Ovary (tissue), 10 donors: ENCODE measurements at places on chromosomes 6 and 20. TPM values are rescaled to one million over a fixed set of nuclear protein-coding genes. Genes with fewer than 3 reads are reported as not detected.

DNA sequence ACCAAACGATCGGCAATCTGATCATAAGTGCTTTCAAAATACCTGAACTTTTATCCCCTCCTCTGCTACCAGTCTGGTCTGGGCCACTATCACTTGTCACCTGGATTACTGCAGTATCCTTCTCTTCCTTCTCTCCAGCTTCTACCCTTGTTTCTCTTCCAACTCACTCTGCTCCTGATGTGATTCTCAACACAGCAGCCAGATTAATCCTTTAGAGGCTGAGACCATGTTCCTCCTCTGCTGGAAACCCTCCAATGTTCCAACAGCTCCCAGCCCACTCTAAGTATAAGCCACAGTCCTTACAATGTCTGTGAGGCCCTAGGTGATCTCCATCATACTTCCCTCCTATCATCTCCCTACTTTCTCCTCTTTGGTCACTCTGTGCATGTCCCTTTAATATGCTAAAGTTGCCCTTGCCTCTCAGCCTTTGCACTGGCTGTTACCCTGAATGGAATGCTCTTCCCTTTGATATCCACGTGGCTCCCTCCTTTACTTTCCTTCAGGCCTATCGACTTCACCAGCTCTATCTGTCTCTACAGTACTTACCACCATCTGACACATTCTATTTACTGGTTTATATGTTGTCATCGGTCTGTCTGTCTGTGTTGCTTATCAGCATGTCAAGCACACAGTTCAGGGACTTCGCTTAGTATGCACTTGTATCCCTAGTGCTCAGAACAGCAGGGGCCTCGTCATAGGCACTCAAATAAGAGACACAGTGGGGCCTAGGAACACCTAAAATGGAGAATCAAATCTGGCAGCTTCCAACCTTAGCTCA lies 35.0 kb upstream of the RNF24 start:
- no peaks in the 10 kb centered on the region for H3K4me1 ChIP-seq
- no peaks in the 10 kb centered on the region for H3K36me3 ChIP-seq
- no peak overlapping the region for H3K4me3 ChIP-seq
- H3K27ac ChIP-seq: no peak overlapping the region

DNA sequence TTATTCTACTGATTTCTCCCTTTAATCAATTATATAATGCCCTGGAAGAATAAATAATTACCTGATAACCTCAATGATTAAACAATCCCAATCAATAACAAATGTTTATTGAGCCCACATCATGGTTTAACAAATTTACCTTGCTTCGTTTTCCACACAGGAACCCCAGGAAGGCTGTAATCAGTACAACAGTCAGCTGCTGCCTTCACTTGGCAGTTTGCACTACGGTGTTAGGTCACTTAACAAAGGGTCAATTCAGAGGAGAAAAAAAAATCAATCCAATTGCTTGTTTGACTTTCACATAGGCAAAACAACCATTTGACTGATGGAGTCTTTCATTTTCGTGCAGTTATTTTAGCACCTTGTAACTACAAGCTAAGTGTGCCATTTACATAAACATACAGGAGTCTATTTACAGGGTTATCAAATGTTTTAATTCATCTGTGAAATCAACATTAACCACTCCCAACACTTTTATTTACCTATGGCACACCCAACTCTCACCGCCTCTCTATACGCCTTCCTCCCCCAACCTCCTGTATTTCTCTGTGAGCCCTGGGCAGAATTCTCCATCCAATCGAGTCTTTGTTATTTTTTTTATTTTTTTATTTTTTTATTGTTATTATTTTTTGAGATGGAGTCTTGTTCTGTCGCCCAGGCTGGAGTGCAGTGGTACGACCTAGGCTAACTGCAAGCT lies 140.4 kb upstream of the TAB2 start:
- no peaks in the 10 kb centered on the region for H3K27me3 ChIP-seq
- H3K4me3 ChIP-seq: no peak overlapping the region
- H3K27ac ChIP-seq: no peak overlapping the region
- H3K4me1 ChIP-seq: no peaks in the 10 kb centered on the region
- no peak for DNase-seq

GRCh38 chr6:161137839-161138542 lies 135.9 kb downstream of the AGPAT4 start:
- peaks cover 2% of the 10 kb centered on the region for H3K4me1 ChIP-seq
- no peak overlapping the region for H3K27ac ChIP-seq

DNA sequence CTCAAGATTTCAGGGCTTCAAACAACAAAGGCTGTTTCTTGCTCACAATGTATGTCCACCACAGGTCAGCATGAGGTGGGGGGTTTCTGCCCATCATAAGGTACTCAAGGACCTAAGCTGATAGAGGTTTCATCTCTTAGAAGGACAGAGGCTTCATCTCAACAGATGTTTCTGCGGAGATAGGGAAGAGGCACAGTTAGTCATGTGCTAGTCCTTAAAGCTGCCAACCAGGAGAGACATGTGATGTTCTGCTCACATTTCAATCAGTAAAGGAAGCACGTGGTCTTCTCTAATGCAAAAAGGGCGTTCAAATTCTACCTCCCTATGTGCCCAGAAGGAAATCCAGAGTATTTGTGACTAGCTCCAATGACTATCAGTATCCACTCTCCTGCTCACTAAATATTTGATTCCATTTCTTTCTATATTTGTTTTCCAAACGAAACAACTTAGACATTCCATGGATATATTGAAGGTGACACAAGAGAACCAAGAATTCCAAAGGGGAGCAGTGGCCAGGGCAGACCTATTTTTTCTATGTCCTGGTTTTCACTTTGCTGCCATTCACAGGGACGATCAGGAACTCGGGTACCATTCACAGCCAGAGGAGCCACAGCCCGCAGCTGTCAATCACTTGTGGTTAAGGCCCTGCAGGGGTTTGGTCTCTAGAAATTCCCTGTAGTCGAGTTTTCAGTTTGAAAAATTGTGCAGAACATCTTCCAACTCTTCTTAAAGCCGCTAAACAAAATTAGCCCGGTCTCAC lies 173.2 kb upstream of the FOXA2 start:
- no peak for DNase-seq
- H3K27ac ChIP-seq: no peak overlapping the region
- H3K36me3 ChIP-seq: no peaks in the 10 kb centered on the region

GRCh38 chr6:169023161-169023874 lies 230.3 kb downstream of the THBS2 start:
- no peaks in the 10 kb centered on the region for H3K4me1 ChIP-seq
- H3K4me3 ChIP-seq: no peak overlapping the region
- no peak overlapping the region for H3K27ac ChIP-seq
- no peaks in the 10 kb centered on the region for H3K27me3 ChIP-seq
- no peaks in the 10 kb centered on the region for H3K36me3 ChIP-seq

GRCh38 chr6:154502553-154502952 lies 7.9 kb downstream of the CNKSR3 start:
- H3K27me3 ChIP-seq: no peaks in the 10 kb centered on the region
- no peak overlapping the region for H3K27ac ChIP-seq
- H3K4me3 ChIP-seq: no peak overlapping the region
- peaks cover 3% of the 10 kb centered on the region for H3K4me1 ChIP-seq

DNA sequence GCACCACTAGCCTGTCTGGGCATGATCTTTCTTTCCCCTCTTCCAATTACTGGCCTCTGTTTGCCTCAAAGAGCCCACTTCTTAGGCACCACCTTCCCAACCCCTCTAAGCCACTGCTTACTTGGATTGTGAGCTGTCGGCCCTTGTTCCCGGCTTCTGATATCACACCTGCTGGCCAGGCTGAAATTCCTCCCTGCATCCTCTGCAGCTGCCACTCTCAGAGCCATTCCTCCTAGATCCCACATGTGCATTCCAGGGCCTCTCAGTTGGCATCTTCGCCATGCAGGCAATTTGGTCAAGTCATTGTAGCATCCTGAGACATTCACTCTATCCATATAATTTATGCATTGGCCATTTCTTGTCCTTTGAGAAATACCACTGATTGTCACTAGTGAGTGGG lies 135.9 kb downstream of the OLIG3 start:
- H3K27me3 ChIP-seq: no peaks in the 10 kb centered on the region
- no peaks in the 10 kb centered on the region for H3K4me1 ChIP-seq
- no peaks in the 10 kb centered on the region for H3K36me3 ChIP-seq
- no peak overlapping the region for H3K27ac ChIP-seq
- no peak for DNase-seq

GRCh38 chr6:101517632-101518031 lies 124.1 kb downstream of the GRIK2 start:
- DNase-seq: no peak
- no peaks in the 10 kb centered on the region for H3K27me3 ChIP-seq
- no peaks in the 10 kb centered on the region for H3K4me1 ChIP-seq

DNA sequence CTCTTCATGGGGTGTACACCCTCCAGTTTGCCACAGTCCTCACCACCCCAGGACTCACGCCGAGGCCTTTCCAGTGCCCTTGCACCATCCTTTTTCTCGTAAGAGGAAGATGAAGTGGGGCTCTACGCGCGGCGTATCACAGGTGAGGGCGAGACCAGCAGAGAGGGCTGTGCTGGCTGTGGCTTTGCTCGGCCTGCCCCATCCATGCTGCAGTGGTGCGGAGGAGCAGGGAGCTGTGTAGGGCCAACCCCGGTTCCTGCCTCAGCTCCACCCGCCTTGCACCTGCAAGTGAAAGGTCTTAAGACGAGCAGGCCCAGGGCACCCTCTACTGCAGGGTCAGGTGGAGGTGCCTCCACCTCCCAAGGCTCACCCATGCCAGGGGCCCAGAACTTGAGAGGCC lies 24.1 kb downstream of the RBCK1 start:
- H3K36me3 ChIP-seq: no peaks in the 10 kb centered on the region
- no peak overlapping the region for H3K27ac ChIP-seq
- H3K4me3 ChIP-seq: no peak overlapping the region

- no peaks in the 10 kb centered on the region for H3K27me3 ChIP-seq
- no peaks in the 10 kb centered on the region for H3K36me3 ChIP-seq
These were observed 20.1 kb downstream of the NQO2 start for GRCh38 chr6:3019749-3020320.

GRCh38 chr6:16058201-16058928 lies 70.5 kb upstream of the MYLIP start:
- H3K4me3 ChIP-seq: no peak overlapping the region
- no peak for DNase-seq
- H3K36me3 ChIP-seq: no peaks in the 10 kb centered on the region
- no peaks in the 10 kb centered on the region for H3K27me3 ChIP-seq
- H3K4me1 ChIP-seq: no peaks in the 10 kb centered on the region

DNA sequence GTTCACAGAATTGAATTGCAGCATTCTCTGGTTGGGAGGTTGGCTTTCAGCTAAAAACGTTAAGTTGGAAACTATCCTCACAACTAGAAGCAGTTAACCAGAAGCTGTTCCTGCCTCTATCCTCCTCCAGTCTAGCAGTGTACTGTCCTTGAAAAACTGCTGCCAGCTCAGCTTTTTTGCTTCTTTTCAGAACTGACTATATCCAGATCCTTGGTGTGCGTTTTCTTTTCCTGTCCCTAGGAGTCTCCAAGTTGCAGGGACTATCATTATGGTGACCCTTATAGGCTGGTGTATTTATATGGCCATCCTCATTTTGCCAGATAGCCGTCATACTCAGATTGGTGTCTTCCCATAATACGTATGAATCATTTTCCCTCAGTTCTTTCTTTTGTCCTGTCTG lies 5.5 kb downstream of the ITCH start:
- H3K27me3 ChIP-seq: no peaks in the 10 kb centered on the region
- H3K36me3 ChIP-seq: no peaks in the 10 kb centered on the region
- DNase-seq: no peak
- H3K4me3 ChIP-seq: no peak overlapping the region
- H3K27ac ChIP-seq: no peak overlapping the region

GRCh38 chr6:84422380-84422968 lies 195.0 kb upstream of the CEP162 start:
- no peaks in the 10 kb centered on the region for H3K4me1 ChIP-seq
- no peak overlapping the region for H3K27ac ChIP-seq

DNA sequence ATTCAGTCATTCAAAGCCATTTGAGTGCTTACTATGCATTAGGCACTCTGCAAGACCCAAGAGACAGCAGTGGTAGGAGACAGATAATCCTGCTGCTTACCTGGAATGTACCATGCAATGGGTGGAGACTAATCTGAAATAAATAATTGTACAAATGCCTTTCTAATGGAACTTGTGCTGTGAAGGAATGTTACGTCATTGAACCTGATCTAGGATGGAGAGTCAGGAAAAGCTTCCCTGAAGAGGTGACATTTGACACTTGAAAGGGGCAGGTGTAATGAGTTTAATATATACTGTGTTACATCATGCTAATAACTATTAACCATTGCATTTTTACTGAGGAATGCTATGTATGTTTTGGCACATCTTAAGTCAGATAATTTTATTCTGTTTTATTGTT lies 491.0 kb upstream of the FLRT3 start:
- DNase-seq: no peak
- H3K27ac ChIP-seq: no peak overlapping the region
- H3K4me3 ChIP-seq: no peak overlapping the region

- peak overlapping the region; percentile 69 for H3K27ac ChIP-seq
- H3K4me3 ChIP-seq: peak overlapping the region; percentile 12
- H3K4me1 ChIP-seq: peaks cover 3% of the 10 kb centered on the region
- no peaks in the 10 kb centered on the region for H3K36me3 ChIP-seq
These were observed 5.0 kb upstream of the HSPA12B start for GRCh38 chr20:3727401-3728021.

- no peak overlapping the region for H3K4me3 ChIP-seq
- H3K36me3 ChIP-seq: no peaks in the 10 kb centered on the region
- no peaks in the 10 kb centered on the region for H3K27me3 ChIP-seq
- H3K4me1 ChIP-seq: peaks cover 5% of the 10 kb centered on the region
These were observed 32.6 kb downstream of the PSMF1 start for GRCh38 chr20:1150968-1151367.

CST4 gene
- polyA plus RNA-seq: not detected

OPRL1 gene
- polyA plus RNA-seq: 0.62 TPM

CPXM1 gene
- polyA plus RNA-seq: 50.9 TPM

PGC gene
- polyA plus RNA-seq: not detected

HSPA1A gene
- 44.6 TPM for polyA plus RNA-seq

CDSN gene
- not detected for polyA plus RNA-seq

GGTLC1 gene
- polyA plus RNA-seq: not detected

HDGFL1 gene
- polyA plus RNA-seq: not detected

PLG gene
- not detected for polyA plus RNA-seq

MACROD2 gene
- 8.4 TPM for polyA plus RNA-seq

EPB41L2 gene
- 49.8 TPM for polyA plus RNA-seq

ARFGEF3 gene
- 0.27 TPM for polyA plus RNA-seq

EPPIN gene
- polyA plus RNA-seq: 0.38 TPM

TREML1 gene
- polyA plus RNA-seq: 0.45 TPM
